ENCODE measurements at places on chromosomes 1 and 21. TPM values are rescaled to one million over a fixed set of nuclear protein-coding genes. Genes with fewer than 3 reads are reported as not detected.

DNA sequence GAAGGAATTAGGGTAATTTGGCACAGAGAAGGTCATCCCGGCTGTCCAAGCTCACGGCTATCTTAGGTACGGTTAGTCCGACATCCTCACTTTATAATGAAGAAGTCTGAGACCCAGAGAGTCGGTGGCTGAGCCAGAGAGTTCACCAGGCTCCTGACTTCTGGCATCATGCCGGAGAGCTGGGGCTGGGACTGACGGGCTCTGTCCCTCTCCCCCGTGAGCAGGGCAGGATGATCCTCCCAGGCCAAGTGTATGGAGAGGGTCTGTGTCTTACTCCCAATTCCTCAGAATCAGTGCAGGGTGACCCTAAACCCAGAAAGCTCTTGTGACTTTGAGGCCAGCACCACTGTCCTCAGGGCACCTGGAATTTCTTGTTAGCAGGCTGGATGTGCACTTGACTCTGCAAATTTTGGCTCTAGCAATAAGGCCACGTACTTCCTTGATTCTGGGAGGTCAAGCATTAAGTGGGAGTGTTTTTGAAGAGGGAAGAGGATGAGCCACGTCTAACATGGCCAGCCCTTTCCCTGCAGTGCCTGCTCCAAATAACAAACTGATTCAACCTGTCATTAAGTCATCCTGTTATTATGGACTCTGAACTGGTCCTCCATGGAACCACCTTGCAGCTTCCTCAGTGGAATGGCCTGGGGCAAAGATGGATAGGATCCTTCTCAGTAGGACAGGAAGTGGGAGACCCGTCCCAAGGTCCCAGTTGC, 20.8 kb upstream of the BTG2 start:
- no peak for DNase-seq

DNA sequence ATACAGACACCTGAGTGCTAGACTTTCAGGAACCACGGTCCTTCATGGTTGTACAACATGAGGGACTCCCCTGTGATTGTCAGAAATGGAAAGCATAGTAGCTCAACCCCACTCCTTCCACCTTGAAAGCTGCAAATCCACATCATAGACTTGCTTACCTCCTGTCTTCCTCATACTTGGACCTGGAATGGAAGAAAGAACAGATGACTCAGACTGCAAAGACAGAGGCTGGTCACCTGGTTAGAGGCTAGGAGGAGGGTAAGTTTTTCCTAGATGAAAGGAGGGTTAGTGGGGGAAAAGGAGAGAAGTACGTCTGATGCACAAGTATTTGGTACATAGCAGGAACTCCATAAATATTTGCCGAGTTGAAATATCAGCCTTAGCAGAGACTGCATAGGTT, 37.2 kb downstream of the LRRC71 start:
- DNase-seq = no peak

DNA sequence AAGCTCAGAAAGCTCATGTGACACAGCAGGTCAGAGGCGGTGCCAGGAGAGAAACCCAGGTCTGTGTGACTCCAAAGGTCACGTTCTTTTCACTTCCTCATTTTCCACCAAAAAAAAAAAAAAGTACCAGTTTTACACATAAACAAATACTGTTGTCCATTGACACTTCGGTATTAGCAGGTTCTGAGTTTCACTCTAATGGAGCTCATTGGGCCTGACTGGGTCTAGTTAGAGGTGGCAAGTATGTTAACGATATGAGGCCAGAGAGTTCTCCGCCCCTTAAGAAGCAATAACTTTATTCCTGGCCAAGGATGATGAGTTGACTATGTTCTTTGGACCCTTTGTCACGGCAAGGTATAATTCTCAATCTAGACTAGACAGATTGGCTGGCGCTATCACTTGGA, 30.0 kb upstream of the SDE2 start:
- DNase-seq = peak; percentile 20

GRCh38 chr21:31038376-31038775, at the start of gene KRTAP19-8:
Gene KRTAP19-8, minus strand, starts transcription at chr21:31038476. Its CDS starts 33 bp downstream, at chr21:31038443.
- DNase-seq = no peak

GRCh38 chr1:41516168-41517061, 31.9 kb upstream of the EDN2 start:
- peak; percentile 86 for DNase-seq

DNA sequence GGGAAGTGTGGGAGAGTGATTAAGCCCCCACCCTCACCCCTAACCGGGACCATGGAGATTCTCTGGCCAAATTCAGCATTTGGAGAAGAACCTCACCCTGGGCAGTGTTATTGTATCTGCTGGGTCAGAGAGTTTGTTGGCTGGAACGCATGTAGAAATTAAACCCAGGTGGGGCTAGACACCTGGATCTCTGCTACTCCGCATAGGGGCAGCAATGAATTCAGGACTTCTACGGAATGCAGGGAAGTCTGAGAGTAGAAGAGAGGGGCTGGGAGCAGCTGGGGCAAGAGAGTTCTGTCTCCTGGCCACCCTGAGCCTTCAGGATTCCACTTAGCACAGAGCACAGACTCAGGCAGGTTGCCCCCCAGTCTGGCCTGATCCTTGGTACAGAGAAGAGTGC, 3.6 kb upstream of the CRABP2 start:
- no peak for DNase-seq

GRCh38 chr1:235876402-235876841, 9.7 kb upstream of the LYST start:
- no peak for DNase-seq

- no peak for DNase-seq
Observed at GRCh38 chr1:213443415-213443814, 392.4 kb downstream of the RPS6KC1 start.

- no peak for DNase-seq
Observed at GRCh38 chr1:232383455-232384123, 246.3 kb downstream of the SIPA1L2 start.

DNA sequence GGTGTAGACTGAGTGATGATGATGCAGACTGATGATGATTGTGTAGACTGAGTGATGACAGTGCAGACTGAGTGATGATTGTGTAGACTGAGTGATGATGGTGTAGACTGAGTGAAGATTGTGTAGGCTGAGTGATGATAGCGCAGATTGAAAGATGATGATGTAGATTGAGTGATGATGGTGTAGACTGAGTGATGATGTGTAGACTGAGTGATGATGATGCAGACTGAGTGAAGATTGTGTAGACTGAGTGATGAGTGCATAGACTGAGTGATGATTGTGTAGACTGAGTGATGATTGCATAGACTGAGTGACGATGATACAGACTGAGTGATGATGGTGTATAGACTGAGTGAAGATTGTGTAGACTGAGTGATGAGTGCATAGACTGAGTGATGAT, 28.7 kb downstream of the FAM89A start:
- DNase-seq = no peak

GRCh38 chr1:52368383-52369172, 2.6 kb upstream of the CC2D1B start:
- peak; percentile 59 for DNase-seq

DNA sequence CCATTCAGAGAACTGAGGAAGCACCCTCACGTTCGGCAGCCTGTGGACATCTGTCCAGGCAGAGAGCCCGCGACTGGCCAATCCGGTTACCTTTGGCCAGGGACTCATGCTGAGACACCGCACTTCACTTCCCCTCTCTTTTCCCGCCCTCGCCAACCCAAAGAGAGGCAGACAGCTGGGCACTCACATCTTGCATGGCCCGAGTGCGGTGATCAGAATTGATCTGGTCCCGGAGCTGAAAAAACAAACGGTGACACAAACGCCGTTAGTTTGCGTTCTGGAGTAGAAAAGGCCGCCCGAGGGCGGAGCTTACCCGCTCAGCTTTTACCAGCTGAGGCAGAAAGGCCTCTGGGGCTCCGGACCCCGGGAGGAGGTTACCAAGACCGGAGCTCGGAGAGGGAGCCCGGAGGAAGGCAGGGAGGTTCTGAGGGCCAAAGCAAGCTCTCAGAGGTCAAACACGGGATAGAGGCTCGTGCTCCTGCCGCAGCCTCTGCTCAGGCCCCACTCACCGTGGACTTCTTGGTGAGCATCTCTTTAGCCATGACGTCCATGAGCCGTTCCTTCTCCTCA, 376 bp downstream of the SF3A3 start:
- DNase-seq = peak; percentile 61

DNA sequence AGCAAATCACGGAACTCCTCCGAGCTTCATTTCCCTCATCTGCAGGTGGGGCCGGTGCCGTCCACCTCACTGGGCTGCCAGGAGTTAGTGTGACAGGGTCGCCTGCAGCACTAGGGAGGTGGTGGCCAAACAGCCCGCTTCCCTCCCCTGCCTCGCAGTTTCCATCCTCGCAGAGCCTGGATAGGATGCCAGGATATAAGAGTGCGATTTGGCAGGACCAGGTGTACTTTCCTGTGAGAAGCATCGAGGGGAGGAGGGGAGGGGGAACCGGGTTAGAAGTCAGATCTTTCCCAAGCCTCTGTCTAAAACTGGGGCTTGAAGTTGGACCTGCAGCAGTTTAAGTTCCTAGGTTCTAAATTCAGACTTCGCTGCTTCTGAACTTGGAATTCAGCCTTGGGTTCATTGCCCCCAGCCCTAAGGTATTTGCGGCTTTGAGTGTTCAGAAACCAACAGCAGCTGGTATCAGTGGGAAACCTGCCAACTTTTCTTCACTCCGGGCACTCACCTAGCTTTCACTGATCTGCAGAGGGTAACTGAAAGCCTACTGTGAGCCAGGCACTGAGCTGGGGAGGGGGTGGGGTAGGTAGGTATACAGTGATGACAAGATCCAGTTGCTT, 1.7 kb upstream of the JUN start:
- peak; percentile 47 for DNase-seq

GRCh38 chr1:203178083-203178482, 2.5 kb upstream of the MYBPH start:
- DNase-seq = peak; percentile 12

GRCh38 chr21:32602099-32602498, 10.1 kb downstream of the CFAP298 start:
- no peak for DNase-seq

DNA sequence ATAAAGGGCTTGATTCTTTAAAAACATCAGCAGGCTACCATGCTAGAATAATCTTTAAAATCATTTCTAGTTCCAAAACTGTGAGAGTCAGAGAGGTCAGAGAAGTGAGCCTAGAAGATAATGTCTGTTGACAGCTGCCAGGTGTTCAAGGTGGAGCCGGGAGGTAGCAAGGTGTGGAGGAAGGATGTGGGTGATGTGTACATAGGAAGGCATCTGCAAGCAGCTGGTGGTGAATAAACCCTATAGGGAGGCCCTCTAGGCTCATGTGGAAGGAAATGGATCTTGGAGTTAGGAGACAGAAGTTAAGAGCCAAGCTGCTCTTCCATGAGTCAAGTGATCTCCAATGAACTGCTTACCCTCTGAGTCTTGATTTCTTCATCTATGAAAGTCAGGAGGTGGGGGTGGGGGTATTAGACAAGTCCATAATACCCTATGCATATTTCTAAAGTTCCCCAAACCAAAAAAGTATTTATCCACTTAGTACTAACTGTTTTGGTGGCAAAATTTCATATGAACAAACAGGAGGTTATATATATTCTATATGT, 266.3 kb downstream of the RHOU start:
- DNase-seq = no peak

DNA sequence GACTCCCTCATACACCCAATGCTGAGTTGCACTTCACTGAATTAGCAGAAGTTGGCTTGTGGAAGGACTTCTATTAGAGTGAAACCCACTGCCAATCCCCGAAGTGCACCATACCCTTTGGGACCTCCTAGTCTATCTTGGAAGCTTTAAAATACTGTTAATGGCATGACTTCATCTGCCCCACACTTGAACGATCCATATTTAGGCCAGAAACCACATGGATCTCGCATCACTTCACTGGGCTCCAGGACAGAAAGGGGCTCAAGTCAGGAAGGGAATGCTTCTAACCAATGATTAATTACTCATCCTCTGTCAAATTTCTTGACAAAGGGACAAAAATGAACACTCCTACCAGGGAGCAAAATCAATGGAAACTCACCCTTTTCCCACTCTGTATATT, 69.1 kb downstream of the BCAR3 start:
- DNase-seq = no peak

DNA sequence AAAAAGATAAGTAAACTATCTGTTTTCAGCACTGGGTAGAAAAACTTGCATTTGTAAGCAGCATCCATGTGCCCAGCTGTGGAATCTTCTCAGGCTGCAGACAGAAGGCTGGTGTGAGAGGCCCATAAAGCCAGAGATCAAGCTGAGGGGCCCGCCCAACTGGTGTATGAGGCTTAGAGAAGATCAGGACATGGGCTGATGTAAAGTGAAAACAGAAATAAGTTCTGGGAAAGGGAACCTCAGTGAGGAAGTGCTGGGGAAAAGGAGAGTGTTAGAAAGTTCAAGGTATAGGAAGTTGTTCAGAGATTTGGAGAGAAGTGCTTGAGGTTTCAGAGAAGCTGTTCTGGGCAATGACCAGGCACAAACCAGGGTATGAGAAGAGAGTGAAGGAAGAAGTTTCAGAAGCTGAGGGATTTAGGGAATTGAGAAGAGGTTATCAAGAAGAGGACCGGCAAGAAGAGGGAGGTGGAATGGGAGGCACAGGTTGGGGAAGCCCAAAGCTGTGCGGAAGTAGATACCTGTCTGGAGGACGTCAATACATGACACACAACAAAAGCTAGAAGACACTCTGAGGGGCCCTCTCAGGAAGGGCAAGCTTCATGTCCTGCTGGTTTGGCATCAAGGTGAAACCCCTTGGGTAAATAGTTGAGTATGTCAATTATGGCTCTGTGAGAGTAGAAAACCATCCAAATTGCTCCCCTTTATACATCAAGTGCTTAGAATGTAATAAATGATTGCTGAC, 2.7 kb upstream of the CD5L start:
- no peak for DNase-seq

GRCh38 chr1:207156095-207156494, 52.1 kb downstream of the C4BPA start:
- DNase-seq = no peak

DNA sequence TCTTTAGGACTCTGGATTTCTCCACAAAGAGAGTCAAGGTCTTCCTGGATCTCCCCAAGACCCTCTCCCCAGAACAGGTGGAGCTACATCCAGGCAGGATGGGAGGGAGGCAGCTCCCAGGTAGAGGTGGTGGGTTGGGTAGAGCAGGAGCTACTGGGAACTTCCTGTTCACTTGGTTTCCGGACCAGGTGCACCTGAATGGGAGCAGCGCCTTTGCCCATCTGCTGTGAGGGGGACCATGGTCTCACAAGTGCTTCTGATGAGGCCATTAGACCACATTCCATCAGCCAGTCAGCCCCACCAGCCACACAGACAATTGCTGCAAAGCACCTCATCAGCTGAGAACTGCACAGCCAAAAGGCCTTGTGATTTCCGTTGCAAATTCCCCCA, 188.8 kb downstream of the MATN1 start:
- DNase-seq = no peak

GRCh38 chr1:94000510-94001282, 91.5 kb upstream of the GCLM start:
- DNase-seq = no peak

SPRR2F gene
- not detected for total RNA-seq

USP48 gene
- 55.1 TPM for total RNA-seq

PCBP3 gene
- 0.13 TPM for total RNA-seq

WNT9A gene
- 0.76 TPM for total RNA-seq

OR2T27 gene
- not detected for total RNA-seq

CACNA1S gene
- total RNA-seq = not detected

TRIM67 gene
- not detected for total RNA-seq

SLC19A2 gene
- total RNA-seq = 2.4 TPM

LMX1A gene
- not detected for total RNA-seq

ZFP69B gene
- total RNA-seq = 0.77 TPM

SELENBP1 gene
- 0.13 TPM for total RNA-seq

OPRD1 gene
- total RNA-seq = not detected

OR2T6 gene
- not detected for total RNA-seq

TBX15 gene
- 0.51 TPM for total RNA-seq

NBPF6 gene
- not detected for total RNA-seq
